ENCODE measurements at places on chromosomes 5 and 9.

- no peak for DNase-seq
Observed at GRCh38 chr5:126015235-126016181, 407.7 kb upstream of the GRAMD2B start.

DNA sequence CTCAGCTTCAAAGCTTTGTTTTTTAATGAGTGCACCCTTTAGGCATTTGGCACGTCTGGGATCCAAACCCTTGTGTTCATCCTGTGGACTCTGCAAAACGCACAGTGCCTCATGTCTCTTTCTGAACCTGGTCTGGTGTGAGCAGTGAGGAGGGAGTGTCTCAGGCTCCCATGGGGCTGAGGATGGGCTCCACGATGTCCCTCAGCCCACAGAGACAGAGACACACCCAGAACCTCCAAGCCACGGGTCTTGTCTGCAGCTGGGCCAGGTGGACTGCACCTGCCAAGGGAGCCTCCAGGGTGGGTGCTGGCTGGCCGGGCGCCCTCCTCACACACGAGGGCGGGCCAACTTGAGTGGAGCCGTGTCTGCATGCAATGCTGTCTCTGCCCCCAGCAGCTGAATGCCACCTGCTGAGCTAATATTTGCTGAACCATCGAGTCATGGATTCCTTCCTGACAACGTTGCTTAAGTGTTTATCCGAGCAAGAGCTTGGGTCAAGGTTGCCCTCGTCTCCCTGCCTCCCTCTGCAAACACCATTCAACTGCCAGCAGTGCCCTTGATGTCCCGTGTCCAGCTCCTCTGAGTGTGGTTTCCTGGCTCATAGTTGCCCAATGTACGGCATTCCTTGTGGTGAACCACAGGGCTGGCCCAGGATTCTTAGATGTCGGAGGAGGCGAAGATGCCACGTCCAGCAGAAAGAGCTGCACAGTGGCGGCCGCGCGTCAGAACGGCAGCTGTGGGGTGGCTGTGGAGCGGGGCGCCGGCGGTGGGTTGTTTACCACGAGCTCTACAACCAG is 31.4 kb upstream of the LPCAT1 start:
- no peak for DNase-seq

GRCh38 chr9:104748359-104749031 is 1.0 kb downstream of the NIPSNAP3A start:
- no peak for DNase-seq

- DNase-seq, result no peak
Observed at GRCh38 chr5:132227235-132227484, 493 bp downstream of the P4HA2 start.

- DNase-seq, result no peak
Observed at GRCh38 chr9:80437825-80438224, 866.1 kb downstream of the TLE4 start.

- DNase-seq, result no peak
Observed at GRCh38 chr9:86600977-86601376, 246.8 kb upstream of the TUT7 start.

- DNase-seq, result no peak
Observed at GRCh38 chr5:123204251-123204650, 115.2 kb downstream of the PRDM6 start.

GRCh38 chr9:131759017-131759647 is 19.3 kb upstream of the RAPGEF1 start:
- peak; percentile 13 for DNase-seq
